Fibroblast of skin of left biceps (primary cell): ENCODE measurements at places on chromosomes 4 and X.

GRCh38 chrX:10447564-10448214 is 172.7 kb downstream of the MID1 start:
- peak; percentile 31 for DNase-seq

- no peak for DNase-seq
Observed at GRCh38 chrX:100349391-100349790, 60.7 kb downstream of the PCDH19 start.

- DNase-seq = no peak
Observed at GRCh38 chrX:140507982-140508305, 3.1 kb upstream of the SOX3 start.

- DNase-seq = no peak
Observed at GRCh38 chr4:100340512-100341485, 150.5 kb upstream of the DDIT4L start.

- DNase-seq = no peak
Observed at GRCh38 chrX:75181721-75182120, 25.6 kb upstream of the ABCB7 start.

- no peak for DNase-seq
Observed at GRCh38 chrX:21524008-21524407, 134.1 kb downstream of the KLHL34 start.

GRCh38 chrX:111854556-111855490 is 21.2 kb upstream of the TRPC5OS start:
- DNase-seq = no peak

GRCh38 chrX:133645256-133645655 is 230.0 kb upstream of the GPC4 start:
- peak; percentile 39 for DNase-seq

DNA sequence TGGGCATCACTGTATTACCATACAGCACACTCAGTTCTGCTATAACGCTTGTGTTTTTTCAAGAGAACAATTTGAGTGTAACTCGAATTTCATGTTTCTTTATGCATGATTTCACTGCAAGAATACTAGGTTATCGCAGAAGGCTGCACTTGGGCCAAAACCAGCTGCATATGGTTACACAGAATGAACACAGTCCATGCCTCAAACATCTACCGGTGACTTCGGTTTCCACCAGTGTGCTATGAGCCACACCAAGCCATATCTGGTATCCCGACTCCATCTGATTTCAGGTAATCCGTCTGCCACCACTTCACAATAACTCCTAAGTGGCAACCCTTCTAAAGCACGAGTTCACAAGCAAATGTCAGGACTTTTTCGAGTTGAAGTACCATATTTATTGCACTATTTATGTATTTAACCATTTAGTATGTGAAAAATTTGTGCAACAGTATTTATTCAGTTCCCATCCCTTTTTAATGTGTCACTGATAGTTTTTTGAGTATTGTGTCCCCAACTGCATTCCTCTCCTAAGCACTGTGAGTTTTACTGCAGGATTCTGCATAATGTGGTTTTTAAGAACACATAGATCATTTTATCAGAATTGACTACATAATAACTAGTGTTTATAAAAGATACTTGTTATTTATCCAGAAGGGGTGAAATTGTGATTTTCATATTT is 111.8 kb downstream of the APBB2 start:
- DNase-seq = no peak

- no peak for DNase-seq
Observed at GRCh38 chrX:72100824-72101351, 30.8 kb downstream of the RTL5 start.

DNA sequence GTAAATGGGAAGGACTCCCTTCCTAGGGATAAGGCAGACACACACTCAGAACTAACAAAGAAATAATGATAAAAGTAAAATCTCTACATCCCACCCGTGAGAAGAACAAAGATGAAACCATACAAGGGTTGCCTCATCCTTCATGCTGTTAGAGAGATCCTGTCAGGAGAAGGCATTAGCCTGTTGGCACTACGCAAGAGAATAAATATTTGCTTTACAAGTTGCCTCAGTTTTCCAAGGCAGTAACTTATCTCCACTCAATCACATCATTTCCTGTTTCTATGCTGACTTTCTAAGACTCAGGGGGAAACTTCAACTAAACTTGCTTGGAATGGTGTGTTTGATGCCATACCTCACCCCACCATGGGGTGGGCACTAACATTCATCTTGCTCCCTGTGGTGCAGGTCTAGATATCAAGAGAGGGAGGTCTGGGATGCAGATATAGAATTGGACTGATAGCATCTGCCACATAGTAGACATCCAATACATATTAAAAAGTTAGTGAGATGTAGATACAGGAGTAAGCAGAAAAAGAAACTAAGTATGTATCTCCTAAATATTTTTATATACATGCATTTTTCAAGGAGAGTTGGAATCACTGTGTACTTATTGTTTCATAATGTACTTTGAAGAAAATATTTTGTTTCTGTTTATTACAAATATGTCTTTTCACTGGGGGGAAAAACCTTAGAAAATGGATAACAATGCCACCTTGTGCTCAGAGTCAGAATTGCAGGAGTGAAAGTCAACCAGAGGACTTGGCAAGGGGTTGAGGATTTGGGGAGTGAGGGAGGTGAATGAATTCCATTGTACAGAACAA is 57.2 kb upstream of the BEX4 start:
- no peak for DNase-seq

- no peak for DNase-seq
Observed at GRCh38 chrX:116607776-116608175, 145.0 kb upstream of the CT83 start.

DNA sequence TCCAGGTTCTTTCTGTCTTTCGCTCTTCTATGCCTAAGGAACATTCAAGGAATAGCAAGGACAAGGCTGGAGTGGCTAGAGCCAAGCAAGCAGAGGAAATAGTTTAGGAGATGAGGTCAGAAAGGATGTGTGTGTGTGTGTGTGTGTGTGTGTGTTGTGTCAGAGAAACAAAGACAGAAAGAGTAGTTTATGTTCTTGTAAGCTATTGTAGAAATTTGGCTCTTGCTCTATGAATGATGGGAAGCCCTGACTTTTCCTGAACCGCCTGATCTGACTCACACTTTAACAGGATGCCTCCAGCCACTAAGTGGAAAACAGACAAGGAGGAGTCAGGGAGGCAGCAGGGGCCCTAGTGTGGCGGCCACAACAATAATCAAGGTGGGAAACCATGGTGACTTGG is 39.7 kb downstream of the LGI2 start:
- DNase-seq = no peak

DNA sequence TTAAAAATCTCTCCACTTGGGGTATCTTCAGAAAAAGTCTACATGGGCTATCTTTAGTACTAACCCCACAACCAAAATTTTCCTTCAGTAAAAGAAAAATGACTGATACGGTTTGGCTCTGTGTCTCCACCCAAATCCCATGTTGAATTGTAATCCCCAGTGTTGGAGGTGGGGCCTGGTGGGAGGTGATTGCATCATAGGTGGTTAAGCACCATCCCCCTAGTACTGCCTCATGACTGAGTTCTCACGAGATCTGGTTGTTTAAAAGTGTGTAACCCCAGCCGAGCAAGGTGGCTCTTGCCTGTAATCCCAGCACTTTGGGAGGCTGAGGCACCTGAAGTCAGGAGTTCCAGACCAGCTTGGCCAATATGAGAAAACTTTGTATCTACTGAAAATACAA is 66.8 kb downstream of the USP46 start:
- DNase-seq = no peak

DNA sequence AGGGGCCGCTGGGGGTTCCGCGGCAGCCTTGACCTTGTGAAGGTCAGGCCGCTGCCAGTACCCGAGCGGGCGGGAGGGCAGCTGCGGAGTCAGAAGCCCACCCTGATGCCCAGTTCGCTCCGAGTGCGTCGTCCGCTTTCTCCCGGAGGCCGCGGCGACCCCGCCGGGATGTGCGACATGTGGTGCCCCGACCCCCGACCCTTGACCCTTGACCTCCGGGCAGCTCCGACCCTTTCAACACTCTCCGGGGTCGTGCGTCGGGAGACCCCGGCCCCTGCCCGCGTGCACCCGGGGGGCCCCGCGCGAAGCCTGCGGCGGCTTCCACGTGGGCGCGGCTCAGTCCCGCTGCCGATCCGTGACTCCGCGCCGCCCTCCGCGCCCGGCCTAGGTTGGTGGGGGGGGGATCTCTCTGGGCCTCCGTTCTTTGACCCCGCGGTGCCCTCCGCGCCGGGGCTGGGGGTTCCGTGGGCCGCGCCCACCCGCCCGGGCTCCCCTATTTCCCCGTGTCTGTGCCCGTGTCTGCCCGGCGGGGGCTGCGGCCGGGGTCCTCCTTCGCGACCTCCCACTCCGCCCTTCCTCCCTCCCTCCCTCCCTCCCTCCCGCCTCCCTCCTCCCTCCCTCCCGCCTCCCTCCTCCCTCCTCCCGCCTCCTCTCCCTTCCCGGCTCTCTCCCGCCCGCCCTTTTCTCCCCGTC is 609 bp upstream of the SLC25A6 start:
- peak; percentile 33 for DNase-seq

- DNase-seq = no peak
Observed at GRCh38 chr4:143586080-143586479, 72.6 kb downstream of the SMARCA5 start.

DNA sequence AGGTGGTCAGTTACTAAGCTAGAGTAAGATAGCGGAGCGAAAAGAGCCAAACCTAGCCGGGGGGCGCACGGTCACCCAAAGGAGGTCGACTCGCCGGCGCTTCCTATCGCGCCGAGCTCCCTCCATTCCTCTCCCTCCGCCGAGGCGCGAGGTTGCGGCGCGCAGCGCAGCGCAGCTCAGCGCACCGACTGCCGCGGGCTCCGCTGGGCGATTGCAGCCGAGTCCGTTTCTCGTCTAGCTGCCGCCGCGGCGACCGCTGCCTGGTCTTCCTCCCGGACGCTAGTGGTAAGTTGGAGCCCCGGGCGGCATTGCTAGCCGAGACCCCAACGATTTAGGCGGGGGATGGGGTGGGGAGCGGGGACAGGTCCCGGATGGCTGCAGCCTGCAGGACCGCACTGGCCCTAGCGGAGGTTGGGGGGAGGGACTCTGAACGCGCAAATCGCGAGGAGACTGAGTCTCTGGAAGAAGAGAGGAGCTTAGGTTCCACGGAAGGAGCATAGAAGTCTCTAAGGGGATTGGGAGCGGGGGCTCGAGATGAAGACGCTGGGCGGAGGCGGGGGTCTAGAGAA is 573 bp downstream of the HTR2C start:
- no peak for DNase-seq

GRCh38 chrX:3713225-3713936 is at the start of gene PRKX:
PRKX (minus strand) TSS chrX:3713649; CDS start chrX:3713253, 396 bp downstream.
- DNase-seq = no peak

- DNase-seq = no peak
Observed at GRCh38 chrX:97070346-97070745, 186.6 kb downstream of the RPA4 start.

- DNase-seq = no peak
Observed at GRCh38 chr4:118974758-118975157, 86.1 kb downstream of the SYNPO2 start.

GRCh38 chrX:105502336-105502735 is 281.8 kb upstream of the TEX13A start:
- no peak for DNase-seq

- no peak for DNase-seq
Observed at GRCh38 chrX:22616867-22617266, 344.2 kb downstream of the CBLL2 start.

DNA sequence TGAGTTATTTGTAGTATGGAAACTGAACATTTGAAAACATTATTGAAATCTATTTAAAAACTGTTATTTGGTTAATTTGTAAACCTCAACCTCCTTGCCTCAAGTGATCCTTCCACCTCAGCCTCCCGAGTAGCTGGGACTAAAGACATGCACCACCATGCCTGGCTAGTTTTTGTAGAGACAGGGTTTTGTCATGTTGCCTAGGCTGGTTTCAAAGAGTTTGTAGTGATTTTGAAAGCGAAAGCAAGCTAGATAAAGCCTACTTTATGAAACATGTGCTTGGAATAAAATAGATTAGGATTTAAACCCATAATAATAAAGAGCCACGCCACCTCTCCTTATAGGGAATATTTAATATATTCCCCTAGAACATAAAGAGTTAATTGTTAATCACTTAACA is 23.5 kb downstream of the ARSJ start:
- DNase-seq = no peak

GRCh38 chrX:23930894-23931604 is 23.2 kb downstream of the CXorf58 start:
- DNase-seq = no peak

GRCh38 chr4:178320003-178320402 is 877.8 kb upstream of the AGA start:
- DNase-seq = no peak

- no peak for DNase-seq
Observed at GRCh38 chr4:37922328-37922727, 31.4 kb downstream of the TBC1D1 start.

GRCh38 chr4:47213971-47214370 is 182.6 kb downstream of the GABRB1 start:
- DNase-seq = peak; percentile 49

DNA sequence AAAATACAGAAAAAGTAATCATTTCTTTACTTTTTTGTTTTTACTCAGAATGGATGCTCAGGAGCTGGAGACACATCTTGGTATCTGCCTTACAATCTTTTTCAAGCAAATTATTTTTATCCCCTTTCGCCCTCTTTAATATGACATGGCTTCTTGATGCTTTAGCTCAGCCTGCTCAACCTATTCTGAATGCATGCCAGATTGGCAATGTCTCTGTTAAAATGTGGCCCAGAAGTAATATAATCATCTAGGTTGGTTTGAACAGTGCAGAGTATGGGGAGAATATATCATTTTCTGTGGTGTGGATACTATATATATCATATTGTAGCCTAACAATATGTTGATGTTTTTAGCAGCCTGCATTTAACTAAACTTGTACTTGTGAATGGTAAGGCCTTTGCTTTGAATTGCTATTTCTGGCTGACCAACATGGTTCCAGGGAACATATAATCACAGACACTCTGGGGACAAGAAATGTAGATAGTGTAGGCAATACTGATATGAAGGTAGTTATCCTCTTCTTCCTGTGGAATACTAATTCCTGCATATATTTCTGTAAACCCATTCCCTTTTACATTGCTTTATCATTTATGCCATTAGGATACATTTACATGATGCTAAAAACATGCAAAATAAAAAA is 282.7 kb downstream of the PPP3CA start:
- no peak for DNase-seq

DNA sequence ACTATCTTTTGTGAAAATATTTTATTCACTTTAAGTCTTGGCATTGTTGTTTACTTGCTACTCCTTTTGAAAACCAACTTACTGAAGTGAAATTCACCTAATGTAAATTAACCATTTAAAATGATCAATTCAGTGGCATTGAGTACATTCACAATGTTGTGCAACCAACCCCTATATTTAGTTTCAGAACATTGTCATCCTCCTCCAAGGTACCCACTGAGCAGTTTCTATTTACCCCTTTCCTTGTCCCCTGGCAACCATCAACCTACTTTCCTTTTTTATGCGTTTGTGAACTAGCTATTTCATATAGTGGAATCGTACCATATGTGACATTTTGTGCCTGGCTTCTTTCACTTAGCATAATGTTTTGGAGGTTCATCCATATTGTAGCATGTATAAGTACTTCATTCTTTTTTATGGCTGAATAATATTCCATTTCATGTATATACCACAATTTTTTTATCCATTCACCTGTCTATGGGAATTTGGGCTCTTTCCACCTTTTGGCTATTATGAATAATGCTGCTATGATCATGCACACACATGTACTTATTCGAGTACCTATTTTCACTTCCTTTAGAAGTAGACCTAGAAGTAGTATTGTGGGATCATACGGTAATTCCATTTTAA is 85.0 kb downstream of the WWC2 start:
- DNase-seq = no peak

GRCh38 chr4:184934961-184935360 is 83.3 kb upstream of the HELT start:
- DNase-seq = no peak
